Pancreas (tissue), 10 donors: ENCODE measurements at places on chromosomes 5 and 9. TPM values are rescaled to one million over a fixed set of nuclear protein-coding genes. Genes with fewer than 3 reads are reported as not detected.

Gene CCDC69
- 18.1 TPM for total RNA-seq

Gene PCDHA2
- not detected for total RNA-seq

Gene YIPF5
- total RNA-seq = 27.0 TPM

DNA sequence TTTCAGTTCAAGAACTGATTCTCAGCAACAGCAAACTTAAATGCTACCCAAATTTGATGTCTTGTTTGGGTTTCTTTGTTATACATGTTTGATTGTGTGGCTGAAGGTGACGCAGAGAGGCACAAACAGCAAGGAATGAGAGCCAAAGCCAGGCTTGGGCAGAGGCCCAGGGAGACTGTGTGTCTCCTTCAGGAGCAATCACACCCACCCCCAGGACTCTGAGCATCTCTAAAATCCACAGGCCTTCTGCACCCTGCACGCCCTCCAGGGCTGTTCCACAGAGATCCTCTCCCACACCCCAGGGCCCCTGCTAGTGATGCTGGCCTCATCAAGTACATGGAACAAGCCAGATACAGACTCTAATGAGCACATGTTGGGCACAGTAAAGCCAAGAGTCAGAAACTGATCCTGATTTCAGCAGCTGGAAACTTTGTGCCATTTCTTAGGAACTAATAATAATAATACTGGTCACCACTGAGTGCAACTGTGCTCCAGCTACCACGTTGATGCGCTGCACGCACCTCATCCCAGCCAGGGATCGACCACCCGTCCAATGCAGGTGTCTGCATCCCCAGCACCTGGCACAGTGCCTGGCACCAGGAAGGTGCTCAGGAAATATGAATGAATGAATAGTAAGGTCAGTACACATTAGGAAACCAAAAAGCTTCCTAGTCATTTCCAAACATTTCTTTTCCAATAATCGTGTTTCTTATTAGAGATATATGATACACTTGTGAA lies 54.6 kb upstream of the TCF7 start:
- no peaks in the 10 kb centered on the region for H3K4me1 ChIP-seq
- no peak for DNase-seq
- no peak overlapping the region for H3K27ac ChIP-seq
- no peaks in the 10 kb centered on the region for H3K36me3 ChIP-seq

GRCh38 chr5:103668281-103668680 lies 105.7 kb upstream of the NUDT12 start:
- H3K27me3 ChIP-seq = no peaks in the 10 kb centered on the region
- H3K4me1 ChIP-seq = no peaks in the 10 kb centered on the region
- no peak for DNase-seq
- H3K27ac ChIP-seq = no peak overlapping the region
- no peaks in the 10 kb centered on the region for H3K36me3 ChIP-seq
- no peak overlapping the region for H3K4me3 ChIP-seq

DNA sequence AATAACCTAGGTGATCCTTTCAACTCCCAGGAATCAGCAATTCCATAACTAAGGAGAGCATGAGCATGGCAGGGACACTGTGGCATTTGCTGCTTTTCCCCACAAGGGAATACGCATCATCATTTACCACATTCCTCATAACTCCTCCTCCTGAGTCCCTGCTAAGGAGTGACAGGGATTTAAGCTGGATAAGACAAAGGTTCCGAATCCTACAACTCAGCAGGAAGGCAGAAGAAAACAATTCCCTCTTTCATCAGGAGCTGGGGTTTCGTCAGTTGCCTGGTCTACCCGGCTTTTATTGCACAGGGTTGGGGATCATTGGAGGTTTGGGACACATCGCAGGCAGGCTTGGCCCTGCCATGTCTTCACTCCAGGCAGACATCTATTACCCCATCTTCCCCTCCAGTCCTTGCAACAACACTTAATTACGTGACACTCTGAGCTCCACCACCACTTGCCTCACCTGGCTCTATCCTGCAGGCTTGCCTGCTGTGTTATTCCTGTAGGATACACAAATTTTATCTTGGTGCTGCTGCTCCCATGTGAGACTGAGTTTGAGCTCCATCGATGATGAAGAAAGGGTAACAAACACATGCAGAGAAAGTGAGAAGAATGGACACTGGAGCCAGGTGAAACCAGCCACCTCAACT lies 563.0 kb upstream of the KLF4 start:
- H3K27me3 ChIP-seq = no peaks in the 10 kb centered on the region
- no peak overlapping the region for H3K27ac ChIP-seq
- DNase-seq = no peak
- no peaks in the 10 kb centered on the region for H3K36me3 ChIP-seq

DNA sequence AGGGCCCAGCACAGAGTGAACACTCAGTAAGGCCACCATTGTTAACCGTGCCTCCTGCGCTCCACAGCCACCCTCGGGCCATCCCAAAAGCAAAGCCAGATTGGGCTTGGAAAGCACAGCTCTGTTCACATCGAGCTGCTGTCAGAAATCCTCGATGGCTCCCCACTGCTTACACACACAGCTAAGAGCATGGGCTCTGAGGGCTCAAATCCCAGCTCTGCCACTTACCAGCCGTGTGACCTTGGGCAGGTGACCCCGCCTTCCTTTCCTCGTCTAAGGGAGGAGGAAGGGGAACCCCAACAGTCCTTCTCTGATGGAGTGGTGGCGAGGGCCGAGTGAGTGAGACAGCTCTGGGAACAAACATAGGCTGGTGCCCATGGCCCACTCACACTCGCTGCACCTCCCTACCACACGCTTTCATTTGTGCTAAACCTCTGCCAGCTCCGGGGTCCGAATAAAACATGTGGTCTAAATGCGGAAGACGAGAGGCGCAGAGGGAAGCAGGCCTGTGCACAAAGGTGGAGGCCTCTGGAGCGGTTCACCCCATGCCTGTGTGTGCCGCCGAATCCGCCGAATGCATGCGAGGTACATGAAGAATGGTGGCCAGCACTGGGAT lies 139.3 kb downstream of the PAX5 start:
- H3K27ac ChIP-seq = no peak overlapping the region
- H3K4me3 ChIP-seq = no peak overlapping the region
- no peak for DNase-seq
- H3K4me1 ChIP-seq = no peaks in the 10 kb centered on the region

- no peak overlapping the region for H3K4me3 ChIP-seq
- peaks cover 16% of the 10 kb centered on the region for H3K4me1 ChIP-seq
- DNase-seq = no peak
- no peak overlapping the region for H3K27ac ChIP-seq
- H3K36me3 ChIP-seq = no peaks in the 10 kb centered on the region
Measured at GRCh38 chr5:119390404-119390803, 34.6 kb downstream of the TNFAIP8 start.

GRCh38 chr5:90305041-90305720 lies 104.4 kb downstream of the CETN3 start:
- no peaks in the 10 kb centered on the region for H3K36me3 ChIP-seq
- H3K27me3 ChIP-seq = no peaks in the 10 kb centered on the region
- peaks cover 7% of the 10 kb centered on the region for H3K4me1 ChIP-seq
- no peak overlapping the region for H3K27ac ChIP-seq
- H3K4me3 ChIP-seq = no peak overlapping the region
